NCI-H345 (cell line): ENCODE measurements at places on chromosomes 6 and 20.

GRCh38 chr6:7108196-7108963, 619 bp downstream of the RREB1 start:
- DNase-seq: no peak

- DNase-seq: no peak
Measured at GRCh38 chr6:22150368-22151035, 146.3 kb downstream of the PRL start.

DNA sequence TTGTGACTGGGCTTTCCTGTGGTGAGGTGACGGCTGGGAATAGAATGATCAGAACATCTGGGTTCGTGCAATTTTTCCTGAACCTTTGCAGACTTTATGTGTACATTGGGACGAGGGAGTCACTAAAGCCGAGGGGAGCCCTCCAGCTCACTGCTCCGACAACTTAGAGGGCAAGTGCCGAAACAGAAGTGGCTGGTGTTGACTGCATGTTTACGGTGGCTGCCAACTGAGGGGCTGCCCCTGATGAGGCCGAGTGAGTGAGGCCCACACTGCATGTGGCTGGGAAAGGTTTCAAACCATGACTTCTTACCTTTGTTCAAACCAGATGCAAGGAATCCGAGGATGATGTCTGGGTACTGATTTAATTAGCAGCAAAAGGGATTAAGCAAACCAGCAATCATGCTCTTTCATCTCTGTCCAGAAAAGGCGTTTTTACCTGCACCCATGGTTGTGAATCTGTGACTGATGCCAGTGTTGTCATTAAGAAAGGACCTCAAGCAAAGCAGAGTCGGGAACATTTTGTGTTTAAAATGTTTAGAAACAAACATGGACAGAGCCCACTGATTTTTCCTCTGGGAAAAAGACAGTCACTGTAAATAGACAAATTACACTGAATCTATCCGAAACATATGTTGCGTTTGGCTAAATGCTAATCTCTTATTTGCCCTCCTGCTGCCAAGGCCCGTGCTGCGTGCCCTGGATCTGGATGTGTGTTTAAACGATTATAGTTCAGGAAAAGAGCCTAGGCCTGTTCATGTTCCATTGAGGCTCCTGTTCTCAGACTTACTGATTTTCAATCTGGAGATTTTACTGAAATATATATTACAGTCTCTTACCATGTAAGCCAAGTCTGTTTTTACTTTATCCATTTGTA, 105.1 kb downstream of the UST start:
- DNase-seq: no peak

DNA sequence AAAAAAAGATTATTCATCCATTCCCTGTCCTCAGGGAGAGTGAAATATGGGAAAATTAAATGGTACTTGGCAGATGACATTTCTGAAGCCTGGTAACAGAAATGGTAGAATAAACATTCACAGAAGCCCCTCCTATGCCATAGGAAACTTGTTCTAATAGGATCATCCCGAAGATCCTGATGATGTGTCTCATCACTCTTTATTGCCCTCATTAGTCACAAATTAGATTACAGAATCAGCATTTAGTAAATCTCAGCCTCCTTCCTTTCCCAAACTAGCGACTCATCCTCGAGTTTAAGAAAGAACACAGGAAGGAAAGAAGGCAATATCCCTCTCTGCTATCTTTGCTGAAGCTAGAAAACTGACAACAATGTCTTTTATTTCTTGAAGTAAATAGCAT, 154.4 kb downstream of the TMEM200A start:
- DNase-seq: no peak

DNA sequence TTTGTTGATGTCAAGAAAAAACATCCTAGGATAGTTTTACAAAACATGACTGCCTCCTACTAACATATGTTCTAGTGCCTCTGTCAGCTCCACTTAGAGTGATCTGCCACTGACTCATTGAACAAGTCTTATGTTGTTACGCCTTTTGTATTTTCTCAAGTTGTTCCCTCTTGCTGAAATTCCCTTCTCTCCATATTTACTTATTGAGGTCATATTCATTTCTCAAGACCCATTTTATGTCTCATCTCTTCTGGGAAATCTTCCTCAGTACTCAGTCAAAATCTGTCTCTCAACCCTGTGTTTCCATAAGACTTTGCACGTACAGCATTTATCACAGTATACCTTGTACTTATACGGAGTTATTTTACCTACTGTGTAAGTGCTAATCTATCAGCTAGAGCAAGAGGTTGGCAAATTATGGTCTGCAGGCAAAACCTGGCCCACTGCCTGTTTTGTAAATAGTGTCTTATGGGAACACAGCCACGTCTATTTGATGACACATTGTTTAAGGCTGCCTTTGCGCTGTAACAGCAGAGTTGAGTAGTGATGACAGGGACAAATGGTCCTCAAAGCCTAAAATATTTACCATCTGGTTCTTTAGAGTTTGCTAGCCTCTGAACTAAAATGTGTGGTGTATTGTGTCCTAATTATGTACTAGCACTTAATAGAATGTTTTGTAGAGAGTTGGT, 83.4 kb downstream of the ADGRB3 start:
- peak; percentile 94 for DNase-seq

GRCh38 chr20:9402141-9402540, 112.2 kb upstream of the LAMP5 start:
- DNase-seq: no peak

GRCh38 chr20:59299945-59300332, 472 bp upstream of the EDN3 start:
- no peak for DNase-seq

GRCh38 chr6:145559836-145560235, 175.5 kb downstream of the EPM2A start:
- no peak for DNase-seq

DNA sequence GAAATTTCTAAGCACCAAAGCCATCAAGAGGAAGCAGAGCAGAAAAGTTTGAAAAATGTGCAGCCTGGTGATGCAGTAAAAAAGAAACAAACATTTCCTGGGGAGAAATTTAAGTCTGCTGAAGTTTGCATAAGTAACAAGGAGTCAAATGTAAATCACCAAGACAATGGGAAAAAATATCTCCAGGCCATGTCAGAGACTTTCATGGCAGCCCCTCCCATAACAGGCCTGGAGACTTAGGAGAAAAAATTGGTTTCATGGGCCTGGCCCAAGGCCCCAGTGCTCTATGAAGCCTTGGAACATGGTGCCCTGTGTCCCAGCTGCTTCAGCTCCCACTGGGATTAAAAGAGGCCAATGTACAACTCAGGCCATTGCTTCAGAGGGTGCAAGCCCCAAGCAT, 30.1 kb upstream of the EPM2A start:
- no peak for DNase-seq

- DNase-seq: no peak
Measured at GRCh38 chr6:52161689-52162438, 24.3 kb upstream of the IL17A start.

DNA sequence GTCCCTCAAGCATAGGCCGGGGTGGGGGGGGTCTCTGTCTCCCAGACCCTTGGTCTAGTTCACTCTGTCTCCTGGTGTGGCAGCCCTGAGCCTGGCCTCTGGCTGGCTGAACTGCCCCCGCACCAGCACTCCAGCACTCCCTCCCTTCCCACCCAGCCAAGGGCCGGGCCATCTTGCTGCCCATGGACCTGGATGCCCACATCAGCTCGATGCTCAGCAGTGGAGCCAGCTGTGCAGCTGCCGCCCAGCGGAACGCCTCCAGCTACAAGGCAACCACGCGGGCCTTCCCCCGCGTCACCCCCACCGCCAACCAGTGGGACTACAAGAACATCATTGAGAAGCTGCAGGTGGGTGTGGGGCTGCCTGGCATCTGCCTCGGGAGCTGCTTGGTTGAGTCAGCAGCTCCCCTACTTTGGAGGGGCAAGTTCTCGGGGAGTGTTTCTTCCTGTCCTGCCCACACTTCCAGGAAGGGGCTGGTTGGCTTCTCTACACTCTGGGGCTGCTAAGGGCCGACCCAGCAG, 28.4 kb downstream of the UQCC2 start:
- DNase-seq: no peak

GRCh38 chr6:132062626-132063025, 111.5 kb upstream of the CCN2 start:
- DNase-seq: no peak

DNA sequence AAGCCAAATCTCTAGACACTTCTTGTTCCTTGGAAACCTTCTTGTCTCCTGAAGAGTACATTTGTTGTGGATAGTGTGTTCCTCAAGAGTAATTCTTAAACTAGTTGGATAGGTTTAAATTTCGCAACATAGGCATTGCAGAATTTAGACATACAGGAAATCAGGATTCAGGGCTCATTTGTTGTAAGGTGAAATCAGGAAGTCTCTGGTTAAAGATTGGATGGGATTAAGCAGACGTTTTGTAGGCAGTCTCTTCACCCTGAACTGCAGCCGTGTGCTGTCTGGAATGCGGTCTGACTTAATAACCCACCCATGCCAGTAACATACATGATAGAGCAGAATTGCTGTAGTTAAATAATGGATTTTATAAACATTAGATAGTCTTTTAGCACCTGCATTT, 21.7 kb downstream of the HIVEP1 start:
- DNase-seq: no peak

GRCh38 chr6:11393713-11394627, 143.6 kb upstream of the TMEM170B start:
- no peak for DNase-seq

DNA sequence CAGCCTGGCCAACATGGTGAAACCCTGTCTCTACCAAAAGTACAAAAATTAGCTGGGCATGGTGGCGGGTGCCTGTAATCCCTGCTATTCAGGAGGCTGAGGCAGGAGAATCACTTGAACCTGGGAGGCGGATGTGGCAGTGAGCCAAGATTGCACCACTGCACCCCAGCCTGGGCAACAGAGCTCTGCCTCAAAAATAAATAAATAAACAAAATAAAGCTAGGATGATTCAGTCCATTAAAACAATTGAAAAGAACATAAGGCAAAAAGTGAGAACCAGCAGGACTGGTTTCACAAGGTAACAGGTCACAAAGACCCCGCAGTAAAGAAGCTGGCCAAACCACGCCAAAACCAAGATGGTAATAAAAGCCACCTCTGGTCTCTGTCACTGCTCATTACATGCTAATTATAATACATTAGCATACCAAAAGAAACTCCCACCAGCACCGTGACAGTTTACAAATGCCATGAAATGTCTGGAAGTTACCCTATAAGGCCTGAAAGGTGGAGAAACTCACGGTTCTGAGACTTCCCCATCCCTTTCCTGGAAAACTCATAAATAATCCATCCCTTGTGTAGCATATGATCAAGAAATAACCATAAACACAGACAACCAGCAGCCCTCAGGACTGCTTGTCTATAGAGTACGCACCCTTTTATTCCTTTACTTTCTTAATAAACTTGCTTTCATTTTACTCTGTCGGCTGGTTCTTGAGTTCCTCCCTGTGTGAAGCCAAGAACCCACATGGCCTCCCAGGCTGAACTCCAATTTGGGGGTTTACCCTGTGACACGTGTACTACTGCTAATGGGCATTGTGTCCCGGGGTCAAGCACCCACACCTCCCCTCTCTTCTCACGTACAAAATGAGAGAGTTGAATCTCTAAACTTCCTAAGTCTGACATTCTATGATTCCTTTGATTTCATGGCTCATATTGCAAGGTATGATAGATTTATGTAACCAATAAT, 10.2 kb downstream of the LAMA4 start:
- DNase-seq: peak; percentile 15
